Fibroblast of skin of scalp (primary cell): ENCODE measurements at places on chromosomes 2 and 18.

GRCh38 chr2:86225581-86225980, 26.3 kb downstream of the MRPL35 start:
- peak; percentile 18 for DNase-seq

GRCh38 chr2:212914392-212914791, 237.0 kb downstream of the IKZF2 start:
- DNase-seq, result no peak

GRCh38 chr2:57399057-57399456, 647.5 kb upstream of the VRK2 start:
- no peak for DNase-seq

- peak; percentile 7 for DNase-seq
Measured at GRCh38 chr18:21682371-21683051, 22.1 kb downstream of the ABHD3 start.

DNA sequence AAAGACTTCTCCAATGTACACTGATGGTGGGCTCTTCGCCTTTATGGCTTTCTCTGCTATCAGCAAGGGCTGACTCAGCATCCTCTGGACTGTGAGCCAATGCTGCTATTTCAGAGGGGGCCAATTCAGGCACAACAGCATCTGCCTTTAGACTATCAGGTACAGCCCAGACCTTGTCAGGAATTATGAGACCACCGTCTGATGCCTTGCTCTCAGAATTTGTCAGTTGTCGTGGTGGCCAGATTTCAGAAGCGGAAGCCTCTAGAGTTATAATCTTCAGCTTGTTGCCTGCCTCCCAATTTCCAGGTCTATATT, 92.7 kb downstream of the ALPK2 start:
- no peak for DNase-seq

- DNase-seq, result peak; percentile 41
Measured at GRCh38 chr2:227374158-227374557, 4.9 kb downstream of the TM4SF20 start.

- peak; percentile 42 for DNase-seq
Measured at GRCh38 chr2:158179660-158180059, 78.0 kb downstream of the UPP2 start.

DNA sequence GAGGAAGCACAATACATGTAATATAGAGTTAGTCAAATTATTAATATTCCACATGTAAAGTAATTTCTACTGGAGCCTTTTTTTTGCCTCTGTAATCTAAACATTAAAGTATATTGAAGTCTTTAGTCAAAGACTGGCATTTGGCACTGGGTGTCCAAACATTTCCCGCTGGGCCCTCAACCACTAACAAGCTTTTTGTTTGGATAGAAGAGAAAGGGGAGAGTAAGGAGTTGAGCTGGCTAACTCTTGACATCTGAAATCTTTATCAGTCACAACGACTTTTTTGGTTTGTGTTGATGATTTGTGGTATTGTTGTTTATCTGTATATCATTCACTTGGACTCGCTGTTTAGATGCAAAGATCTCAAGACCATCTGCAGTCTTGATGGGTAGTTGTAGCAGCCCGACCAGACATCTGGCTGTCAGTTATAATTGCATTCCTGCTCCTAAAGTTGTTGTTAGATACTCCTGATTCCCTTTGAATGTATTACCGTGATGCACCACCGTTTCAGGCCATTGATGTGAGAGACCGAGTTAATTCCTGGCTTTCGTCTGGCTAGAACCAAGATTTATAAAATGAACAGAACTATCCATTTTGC, 379.6 kb downstream of the MTX2 start:
- DNase-seq, result no peak

DNA sequence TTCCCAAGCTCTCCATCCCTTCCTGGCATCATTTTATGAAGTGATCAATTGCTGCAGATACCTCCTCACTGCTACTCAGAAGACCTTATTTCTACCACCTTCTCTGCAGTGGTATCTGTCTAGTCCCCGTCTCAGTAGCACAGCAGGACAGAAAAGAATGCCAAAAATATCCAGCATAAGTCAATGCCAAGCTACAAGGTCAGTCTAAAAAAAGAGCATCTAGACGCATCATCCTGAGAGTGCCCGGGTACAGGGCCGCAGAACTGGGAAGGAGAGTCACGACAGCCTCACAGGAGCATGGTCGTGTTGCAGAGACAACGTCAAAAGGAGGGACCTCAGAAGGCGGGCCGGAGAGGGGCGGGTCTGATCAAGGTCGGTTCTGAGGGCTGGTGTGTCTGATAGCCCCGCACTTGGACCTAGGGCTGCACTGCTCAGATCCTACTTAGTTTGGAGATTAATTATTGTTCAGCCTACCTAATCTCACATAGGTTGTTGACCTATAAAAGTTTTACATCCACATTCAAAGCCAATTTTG, 24.3 kb upstream of the SNTG2 start:
- DNase-seq, result no peak

- no peak for DNase-seq
Measured at GRCh38 chr18:13465476-13465875, 246.9 kb downstream of the LDLRAD4 start.

DNA sequence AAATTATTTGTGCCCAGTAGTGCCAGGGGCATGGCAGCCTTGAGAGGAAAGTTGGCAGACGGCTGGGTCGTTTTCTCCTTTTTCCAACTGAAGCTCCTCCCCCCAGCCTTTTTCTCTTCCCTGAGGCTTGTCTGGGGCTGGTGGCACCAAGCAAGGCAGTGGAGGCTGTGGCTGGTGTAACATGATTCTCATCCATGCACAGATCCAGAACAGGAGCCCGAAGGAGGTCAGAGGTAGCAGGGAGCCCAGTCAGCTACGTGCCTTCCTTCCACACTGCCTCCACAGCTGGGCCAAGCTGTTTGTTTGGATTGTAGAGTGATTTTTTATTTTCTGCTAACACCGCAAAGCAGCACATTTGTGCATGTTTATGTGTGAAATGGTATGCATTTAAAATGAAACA, 170.3 kb upstream of the MGAT5 start:
- DNase-seq, result no peak

DNA sequence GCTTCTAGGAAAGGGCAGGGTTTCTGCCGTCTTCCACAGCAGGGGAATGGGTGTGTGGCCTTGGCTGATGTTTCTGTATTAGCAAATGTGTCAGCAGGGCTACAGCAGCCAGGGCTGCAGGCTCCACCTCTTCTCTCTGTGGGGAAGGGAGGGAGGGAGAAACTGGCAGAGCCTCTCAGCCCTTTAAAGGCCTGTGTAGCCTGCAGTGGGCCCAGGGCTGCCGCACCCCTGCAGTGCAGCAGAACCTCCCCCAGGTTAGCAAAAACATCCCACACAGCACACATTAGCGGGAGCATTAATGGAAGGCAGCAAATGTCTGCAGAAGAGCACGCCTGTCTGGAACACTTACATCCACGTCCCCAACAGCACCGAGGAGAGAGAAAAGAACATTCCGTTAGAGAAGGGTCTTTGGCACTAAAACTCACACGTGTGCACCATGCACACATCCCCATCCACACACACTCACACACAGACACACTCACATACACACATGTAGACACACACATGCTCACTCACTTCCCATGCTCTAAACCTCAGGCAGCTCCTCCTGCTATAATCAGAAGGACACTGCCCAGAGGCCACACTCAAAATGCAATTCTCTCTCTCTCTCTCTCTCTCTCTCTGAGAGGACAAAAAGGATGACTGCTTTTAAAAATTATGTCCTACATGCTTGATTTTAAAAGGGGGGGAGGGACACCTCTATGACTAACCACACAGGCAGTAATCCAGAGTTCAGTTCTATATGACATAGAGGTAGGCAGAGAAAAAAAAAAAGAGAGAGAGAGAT, 24.1 kb downstream of the MRPL35 start:
- peak; percentile 70 for DNase-seq

DNA sequence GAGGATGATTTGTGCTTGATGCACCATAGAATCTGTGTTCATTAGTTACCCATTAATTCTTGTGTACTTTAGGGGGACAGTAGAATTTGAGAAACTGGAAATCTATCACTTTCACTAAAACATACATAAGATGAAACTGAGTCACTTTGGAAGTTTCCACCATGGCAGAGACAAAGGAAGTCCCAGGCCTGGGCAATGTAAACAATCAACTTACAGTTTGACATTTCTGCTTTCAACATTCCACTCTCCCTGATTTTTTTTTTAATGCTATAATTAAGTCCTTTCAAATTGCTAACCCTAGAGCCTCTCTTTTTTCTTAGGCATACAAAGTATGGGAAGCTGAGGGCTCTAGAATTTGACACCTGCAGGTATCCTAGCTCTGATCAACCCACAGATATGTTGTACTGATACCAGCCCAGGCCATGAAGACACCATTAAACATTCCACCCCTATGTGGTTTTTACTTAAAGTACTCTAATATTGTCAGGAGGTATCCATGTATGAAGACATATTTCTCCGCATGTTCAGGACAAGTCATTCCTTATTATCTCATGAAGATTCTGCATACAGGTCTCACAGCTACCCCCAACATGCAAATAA, 88.5 kb upstream of the GLS start:
- DNase-seq, result peak; percentile 17

GRCh38 chr2:71336802-71337201, 5.2 kb downstream of the ZNF638 start:
- DNase-seq, result no peak

- DNase-seq, result no peak
Measured at GRCh38 chr2:203799908-203800307, 67.7 kb upstream of the CTLA4 start.

DNA sequence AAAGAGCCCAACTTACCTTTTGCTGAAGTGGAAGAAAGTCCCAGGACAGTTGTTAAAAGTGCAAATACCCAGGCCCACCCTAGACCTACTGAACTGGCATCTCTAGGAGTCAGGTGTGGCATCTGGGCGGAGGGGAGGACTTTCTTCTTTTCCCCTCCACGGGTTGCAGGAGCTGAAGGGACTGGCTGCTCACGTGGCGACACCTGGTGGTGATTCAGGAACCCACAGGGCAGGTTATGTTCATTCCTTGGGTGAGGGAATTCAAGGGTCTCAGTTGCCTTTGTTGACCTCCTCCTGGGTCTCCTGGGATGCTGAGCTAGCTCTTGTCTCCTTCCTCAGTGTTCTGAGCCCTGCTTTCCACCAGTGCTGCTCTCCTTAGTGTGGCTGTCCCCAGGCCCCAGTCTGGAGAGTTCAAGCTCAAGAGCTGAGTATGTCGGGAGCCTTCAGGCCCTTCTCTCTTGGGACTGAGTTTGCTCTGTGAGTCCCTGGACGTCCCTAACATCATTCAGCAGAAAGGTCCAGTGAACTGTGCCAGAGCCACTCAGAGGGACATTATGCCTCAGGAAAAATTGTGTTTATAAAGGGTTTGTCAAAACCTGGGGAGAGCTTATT, 56.9 kb downstream of the DYSF start:
- DNase-seq, result peak; percentile 55

DNA sequence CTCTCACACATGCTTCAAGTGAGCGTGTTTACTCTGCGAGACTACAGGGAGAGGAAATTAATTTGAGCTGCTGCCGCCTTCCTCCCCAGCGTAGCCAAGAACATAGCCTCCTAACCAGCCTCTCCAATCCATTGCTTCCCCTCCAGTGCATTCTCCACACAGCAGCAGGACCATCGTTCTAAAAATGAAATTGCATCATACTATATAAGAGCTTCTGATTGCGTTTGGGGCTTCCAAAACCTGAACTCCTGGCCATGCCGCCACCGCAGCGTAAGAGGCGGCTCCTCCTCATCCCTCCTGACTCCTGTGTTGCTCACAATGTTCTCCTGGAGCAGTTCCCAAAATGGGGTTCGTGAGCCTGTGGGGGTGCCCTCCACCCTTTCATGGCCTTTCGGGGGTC, 142.1 kb downstream of the MYT1L start:
- DNase-seq, result no peak

- no peak for DNase-seq
Measured at GRCh38 chr2:166158546-166158945, 30.7 kb upstream of the SCN1A start.

- DNase-seq, result peak; percentile 68
Measured at GRCh38 chr18:452816-453215, 47.7 kb downstream of the COLEC12 start.

DNA sequence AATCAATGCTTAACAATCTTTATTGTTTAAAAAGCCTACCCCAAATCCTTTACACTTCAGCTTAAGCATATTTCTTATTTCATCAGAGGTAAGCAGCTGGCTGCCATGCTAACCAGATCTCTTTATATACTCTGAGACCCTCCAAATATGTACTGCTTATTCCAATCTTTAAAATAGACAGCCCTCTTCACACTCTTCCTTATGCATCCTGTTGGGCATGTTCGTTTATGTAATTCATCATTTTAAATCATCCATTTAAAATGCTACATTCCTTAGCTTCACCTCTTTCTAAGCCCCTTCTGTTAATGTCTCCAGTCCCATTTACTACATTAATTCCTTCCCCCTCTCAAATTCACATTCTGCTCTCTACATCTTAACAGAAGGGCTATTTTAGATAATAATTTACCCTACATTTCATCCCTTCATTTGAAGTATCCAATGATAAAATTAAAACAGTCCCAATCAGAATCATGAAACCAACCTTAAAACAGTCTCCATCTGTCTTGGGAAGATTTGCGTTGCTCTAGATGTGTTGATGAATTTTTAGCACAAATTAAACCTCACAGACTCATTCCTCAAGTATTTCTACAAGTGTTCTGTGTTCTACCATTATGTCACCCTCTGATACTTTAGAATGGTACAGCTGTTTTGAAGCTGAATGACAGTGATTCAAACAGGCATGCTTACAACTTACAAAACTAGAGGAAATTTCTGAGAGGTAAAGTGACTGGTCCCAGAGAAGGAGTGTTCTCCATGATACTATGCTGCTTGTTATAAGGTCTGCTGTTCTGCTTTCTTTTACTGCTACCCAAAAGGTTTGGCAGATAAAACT, 59.1 kb downstream of the ZNF385B start:
- no peak for DNase-seq

DNA sequence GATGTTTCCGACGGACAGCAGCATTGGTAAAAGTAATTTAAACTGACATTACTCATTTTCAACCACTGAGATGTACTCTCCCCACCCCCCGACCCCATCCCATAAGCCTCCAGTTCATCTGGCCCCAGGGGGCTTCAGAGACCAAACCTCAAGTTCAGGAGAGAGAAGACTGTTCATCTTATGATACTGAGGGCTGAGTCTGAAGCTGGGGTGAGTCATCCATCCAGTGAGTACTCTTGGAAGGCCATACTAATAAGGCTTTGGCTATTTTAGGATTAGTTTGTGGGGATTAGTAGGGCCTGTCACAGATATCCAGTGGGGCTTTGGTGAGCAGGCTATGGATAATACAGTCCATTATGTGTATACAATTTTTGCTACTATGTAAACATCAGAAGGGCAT, 125.3 kb upstream of the APCDD1 start:
- peak; percentile 75 for DNase-seq

- no peak for DNase-seq
Measured at GRCh38 chr2:101991721-101992145, at the start of gene IL1R2. Gene IL1R2, plus strand, starts transcription at chr2:101991960. Its CDS starts 16,616 bp downstream, at chr2:102008576.
